ENCODE measurements at places on chromosomes 6 and 20.

DNA sequence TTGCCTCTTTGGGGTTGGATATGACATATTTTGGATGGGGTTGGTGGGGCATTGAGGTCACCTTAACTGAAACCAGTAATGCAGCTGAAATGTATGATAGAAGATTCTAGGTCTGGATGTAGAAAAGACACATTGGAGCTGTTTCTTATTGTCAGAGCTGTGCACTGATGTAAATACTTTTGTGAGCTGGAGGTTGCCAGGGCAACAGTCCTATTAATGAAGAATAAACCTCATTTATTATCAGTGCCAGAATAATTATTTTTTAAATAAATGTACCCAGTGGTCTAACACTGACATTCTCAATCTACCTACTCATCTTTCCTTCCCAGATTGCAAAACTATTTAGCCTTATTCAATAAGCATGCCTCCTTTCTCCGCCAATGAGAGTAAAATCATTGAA, 57.0 kb downstream of the CAP2 start:
- DNase-seq: no peak

DNA sequence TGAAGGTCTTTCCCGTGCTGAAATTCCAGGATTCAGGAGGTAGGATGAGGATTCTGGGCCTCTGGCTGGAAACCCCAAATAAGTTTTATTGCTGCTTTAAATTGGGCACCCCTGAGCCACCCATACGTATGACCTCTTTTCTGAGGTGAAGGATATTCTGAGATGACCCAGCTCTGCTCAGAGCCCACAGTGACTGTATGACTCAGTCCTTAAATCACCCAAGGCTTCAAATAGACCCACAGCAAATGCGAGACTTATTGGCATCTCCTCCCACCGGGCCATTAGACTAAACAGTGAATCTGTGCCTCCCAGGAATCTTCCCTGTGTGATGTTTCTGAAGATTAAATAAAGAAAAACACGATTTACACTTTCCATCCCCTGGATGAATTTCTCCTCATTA, 9.5 kb downstream of the SIRPG start:
- no peak for DNase-seq

GRCh38 chr6:166446146-166446545, 63.4 kb upstream of the MPC1 start:
- DNase-seq: no peak

DNA sequence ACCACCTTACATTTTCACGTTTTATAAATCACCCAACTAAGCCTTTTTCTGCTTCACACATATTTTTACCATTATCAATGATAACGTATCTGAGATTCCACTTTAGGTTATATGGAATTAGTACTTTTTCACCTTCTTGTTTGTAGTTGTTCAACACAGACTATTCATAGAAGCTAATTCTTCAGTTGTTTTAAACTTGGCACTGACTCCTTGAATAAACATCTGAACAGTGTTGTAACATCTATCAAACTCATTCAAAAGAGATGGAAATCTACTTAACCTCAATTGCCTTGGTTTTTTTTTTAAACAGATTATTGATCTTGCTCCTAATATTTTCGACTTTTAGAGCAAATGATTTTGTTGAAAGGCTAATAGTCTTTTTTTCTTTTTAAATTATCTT, 34.2 kb downstream of the PTPRA start:
- no peak for DNase-seq

GRCh38 chr6:106783640-106784566, 154.5 kb downstream of the QRSL1 start:
- no peak for DNase-seq

Data from T-helper 2 cell (primary cell).